ENCODE measurements at places on chromosomes 1 and 21. TPM values are rescaled to one million over a fixed set of nuclear protein-coding genes. Genes with fewer than 3 reads are reported as not detected.

- H3K4me3 ChIP-seq, result no peak overlapping the region
- H3K36me3 ChIP-seq, result no peaks in the 10 kb centered on the region
- no peaks in the 10 kb centered on the region for H3K27me3 ChIP-seq
- peaks cover 11% of the 10 kb centered on the region for H3K4me1 ChIP-seq
These were observed 35.1 kb upstream of the ETS2 start for GRCh38 chr21:38770660-38771059.

DNA sequence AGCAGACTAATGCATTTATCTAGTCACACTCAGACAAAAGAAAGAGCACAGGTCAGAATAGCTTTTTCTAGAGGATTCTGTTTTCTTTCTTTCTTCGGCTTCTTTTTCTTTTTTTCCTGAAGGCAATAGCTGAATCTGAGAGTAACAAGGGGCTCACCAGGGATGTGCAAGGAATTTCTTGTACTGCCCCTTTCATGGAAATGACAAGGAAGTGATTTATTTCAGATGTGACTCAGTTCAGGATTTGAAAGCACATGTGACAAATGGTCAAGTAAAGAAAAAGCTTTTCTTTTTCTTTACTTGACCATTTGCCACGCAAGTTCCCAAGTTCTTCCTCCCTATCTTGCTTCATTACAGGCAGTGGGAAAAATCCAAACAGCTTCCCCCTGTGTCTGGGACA lies 202.0 kb downstream of the GABPA start:
- no peak overlapping the region for H3K27ac ChIP-seq
- H3K36me3 ChIP-seq, result no peaks in the 10 kb centered on the region
- H3K4me1 ChIP-seq, result no peaks in the 10 kb centered on the region
- DNase-seq, result no peak
- no peaks in the 10 kb centered on the region for H3K27me3 ChIP-seq
- H3K4me3 ChIP-seq, result no peak overlapping the region

GRCh38 chr1:52268372-52268771 lies 97.6 kb downstream of the CC2D1B start:
- no peaks in the 10 kb centered on the region for H3K36me3 ChIP-seq
- H3K4me1 ChIP-seq, result peaks cover 12% of the 10 kb centered on the region
- H3K27ac ChIP-seq, result peak overlapping the region; percentile 46
- DNase-seq, result peak; percentile 13
- H3K27me3 ChIP-seq, result no peaks in the 10 kb centered on the region

- H3K27ac ChIP-seq, result no peak overlapping the region
- no peaks in the 10 kb centered on the region for H3K36me3 ChIP-seq
These were observed 50.9 kb downstream of the LEPR start for GRCh38 chr1:65471213-65471833.

FLG2 gene
- total RNA-seq, result not detected

ADAMTS4 gene
- 1.3 TPM for total RNA-seq

DNA sequence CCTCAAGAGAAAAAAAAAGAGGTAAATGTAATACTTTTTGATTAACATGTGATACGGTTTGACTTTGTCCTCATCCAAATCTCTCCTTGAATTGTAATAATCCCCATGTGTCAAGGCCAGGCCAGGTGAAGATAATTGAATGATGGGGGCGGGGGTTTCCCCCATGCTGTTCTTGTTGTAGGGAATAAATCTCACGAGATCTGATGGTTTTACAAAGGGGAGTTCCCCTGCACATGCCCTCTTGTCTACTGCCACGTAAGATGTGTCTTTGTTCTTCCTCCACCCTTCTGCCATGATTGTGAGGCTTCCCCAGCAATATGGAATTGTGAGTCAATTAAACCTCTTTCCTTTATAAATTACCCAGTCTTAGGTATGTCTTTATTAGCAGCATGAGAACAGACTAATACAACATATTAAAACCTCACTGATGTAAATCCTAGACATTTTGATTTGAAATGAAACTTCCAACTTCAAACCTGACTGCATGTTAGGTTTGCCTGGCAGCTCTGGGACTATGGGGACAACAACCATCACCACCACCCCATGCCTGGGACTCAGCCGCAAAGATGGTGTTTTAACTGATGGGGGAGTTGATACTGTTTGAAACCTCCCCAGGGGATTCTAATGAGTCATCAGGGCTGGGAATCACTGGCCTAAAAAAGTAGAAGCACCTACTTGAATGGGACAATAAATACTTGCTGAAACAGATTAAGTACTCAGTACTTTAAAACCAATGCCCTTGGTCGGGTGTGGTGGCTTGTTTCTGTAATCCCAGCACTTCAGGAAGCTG lies 32.8 kb upstream of the BACH1 start:
- H3K27ac ChIP-seq, result no peak overlapping the region
- H3K4me3 ChIP-seq, result no peak overlapping the region
- H3K27me3 ChIP-seq, result no peaks in the 10 kb centered on the region

- no peak for DNase-seq
- no peaks in the 10 kb centered on the region for H3K27me3 ChIP-seq
- no peak overlapping the region for H3K27ac ChIP-seq
- H3K36me3 ChIP-seq, result no peaks in the 10 kb centered on the region
- no peak overlapping the region for H3K4me3 ChIP-seq
These were observed 40.5 kb downstream of the URB2 start for GRCh38 chr1:229666585-229666984.

- H3K36me3 ChIP-seq, result no peaks in the 10 kb centered on the region
- no peak overlapping the region for H3K4me3 ChIP-seq
- H3K4me1 ChIP-seq, result peaks cover 2% of the 10 kb centered on the region
These were observed 11.4 kb upstream of the ADAR start for GRCh38 chr1:154619181-154619948.

IL12RB2 gene
- total RNA-seq, result 0.06 TPM

DNA sequence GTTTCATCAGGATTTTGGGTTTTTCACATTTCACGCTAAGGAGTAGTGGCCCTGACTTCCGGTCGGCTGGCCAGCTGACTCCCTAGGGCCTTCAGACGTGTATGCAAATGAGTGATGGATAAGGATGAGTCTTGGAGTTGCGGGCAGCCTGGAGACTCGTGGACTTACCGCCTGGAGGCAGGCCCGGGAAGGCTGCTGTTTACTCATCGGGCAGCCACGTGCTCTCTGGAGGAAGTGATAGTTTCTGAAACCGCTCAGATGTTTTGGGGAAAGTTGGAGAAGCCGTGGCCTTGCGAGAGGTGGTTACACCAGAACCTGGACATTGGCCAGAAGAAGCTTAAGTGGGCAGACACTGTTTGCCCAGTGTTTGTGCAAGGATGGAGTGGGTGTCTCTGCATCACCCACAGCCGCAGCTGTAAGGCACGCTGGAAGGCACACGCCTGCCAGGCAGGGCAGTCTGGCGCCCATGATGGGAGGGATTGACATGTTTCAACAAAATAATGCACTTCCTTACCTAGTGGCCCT lies 23.1 kb upstream of the TNFRSF1B start:
- H3K27ac ChIP-seq, result no peak overlapping the region
- H3K4me1 ChIP-seq, result peaks cover 11% of the 10 kb centered on the region
- H3K36me3 ChIP-seq, result no peaks in the 10 kb centered on the region
- no peaks in the 10 kb centered on the region for H3K27me3 ChIP-seq

LEFTY1 gene
- not detected for total RNA-seq

GRCh38 chr21:26565546-26565945 lies 7.5 kb downstream of the CYYR1 start:
- H3K4me1 ChIP-seq, result peaks cover 11% of the 10 kb centered on the region
- no peak for DNase-seq
- no peaks in the 10 kb centered on the region for H3K27me3 ChIP-seq
- no peak overlapping the region for H3K4me3 ChIP-seq

DNA sequence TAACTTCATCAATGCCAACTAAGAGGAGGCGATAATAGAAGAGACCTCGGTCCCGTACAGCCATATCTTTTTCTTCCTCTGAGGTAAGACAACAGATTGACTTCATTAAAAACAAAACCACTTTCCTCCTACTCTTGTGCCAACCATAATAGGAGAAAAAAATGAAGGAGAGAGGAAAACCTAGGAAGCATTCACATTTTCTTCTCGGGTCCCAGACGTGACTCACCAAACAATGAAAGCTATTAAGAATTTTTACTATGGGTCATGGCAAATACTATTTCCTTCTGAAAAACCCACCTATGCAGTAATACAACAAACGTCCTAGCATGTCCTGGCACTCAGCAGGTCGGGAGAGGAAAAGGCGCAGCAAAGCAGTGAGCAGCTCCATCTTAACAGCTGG lies 8.6 kb upstream of the BCL2L15 start:
- H3K4me3 ChIP-seq, result no peak overlapping the region
- H3K36me3 ChIP-seq, result no peaks in the 10 kb centered on the region
- no peaks in the 10 kb centered on the region for H3K27me3 ChIP-seq
- DNase-seq, result no peak
- H3K4me1 ChIP-seq, result no peaks in the 10 kb centered on the region

FCRL5 gene
- not detected for total RNA-seq

DNA sequence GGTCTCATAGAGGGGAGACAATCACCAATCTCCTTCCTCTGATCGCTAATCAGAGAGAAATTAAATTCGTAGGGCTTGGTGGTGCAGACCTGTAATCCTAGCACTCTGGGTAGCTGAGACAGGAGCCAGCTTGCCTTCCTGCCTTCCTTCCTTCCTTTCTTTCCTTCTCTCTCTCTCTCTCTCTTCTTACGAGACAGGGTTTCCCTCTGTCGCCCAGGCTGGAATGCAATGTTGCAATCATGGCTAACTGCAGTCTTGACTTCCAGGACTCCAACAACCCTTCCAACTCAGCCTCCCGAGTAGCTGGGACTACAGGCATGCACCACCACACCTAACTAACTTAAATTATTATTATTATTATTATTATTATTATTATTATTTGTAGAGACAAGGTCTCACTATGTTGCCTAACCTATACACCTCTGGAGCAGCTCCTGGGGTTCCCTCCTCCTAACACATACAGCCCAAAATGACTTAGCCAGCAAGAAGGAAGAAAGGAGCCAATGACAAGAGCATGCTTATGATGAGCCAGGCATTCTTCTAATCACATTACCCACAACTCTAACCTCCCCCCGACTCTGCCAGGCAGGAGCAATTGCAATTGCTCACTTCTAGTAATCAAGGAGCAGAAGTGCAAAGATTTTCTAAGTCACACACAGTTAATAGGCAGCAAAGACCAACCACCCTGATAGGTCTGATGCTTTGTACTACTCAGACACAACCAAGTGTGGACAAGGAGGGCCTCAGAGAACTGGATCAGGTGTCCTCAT lies 105.4 kb upstream of the F3 start:
- H3K27ac ChIP-seq, result no peak overlapping the region
- H3K36me3 ChIP-seq, result no peaks in the 10 kb centered on the region
- no peaks in the 10 kb centered on the region for H3K27me3 ChIP-seq
- H3K4me1 ChIP-seq, result peaks cover 5% of the 10 kb centered on the region
- H3K4me3 ChIP-seq, result no peak overlapping the region

DNA sequence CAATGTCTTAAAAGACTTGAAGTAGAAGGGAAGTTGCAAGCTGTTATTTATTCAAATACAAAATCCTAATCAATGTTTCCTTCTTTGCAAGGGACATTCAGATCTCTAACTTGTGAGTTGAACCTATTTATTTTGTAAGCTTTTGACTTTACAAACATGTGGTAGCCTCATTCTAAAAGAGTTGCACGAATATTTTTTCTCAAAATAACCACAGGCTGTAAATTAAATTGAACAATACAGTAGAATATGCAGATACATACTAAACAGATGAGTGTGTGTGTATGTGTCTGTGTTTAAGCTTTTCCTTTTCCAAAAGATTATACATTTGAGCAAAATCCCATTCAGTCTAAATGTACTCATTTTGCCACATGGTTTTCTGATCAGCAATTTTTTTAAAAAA lies 4.8 kb upstream of the DYNLT5 start:
- H3K27me3 ChIP-seq, result peaks cover 27% of the 10 kb centered on the region
- H3K4me1 ChIP-seq, result no peaks in the 10 kb centered on the region
- H3K36me3 ChIP-seq, result no peaks in the 10 kb centered on the region
- no peak overlapping the region for H3K27ac ChIP-seq
- no peak overlapping the region for H3K4me3 ChIP-seq

DNA sequence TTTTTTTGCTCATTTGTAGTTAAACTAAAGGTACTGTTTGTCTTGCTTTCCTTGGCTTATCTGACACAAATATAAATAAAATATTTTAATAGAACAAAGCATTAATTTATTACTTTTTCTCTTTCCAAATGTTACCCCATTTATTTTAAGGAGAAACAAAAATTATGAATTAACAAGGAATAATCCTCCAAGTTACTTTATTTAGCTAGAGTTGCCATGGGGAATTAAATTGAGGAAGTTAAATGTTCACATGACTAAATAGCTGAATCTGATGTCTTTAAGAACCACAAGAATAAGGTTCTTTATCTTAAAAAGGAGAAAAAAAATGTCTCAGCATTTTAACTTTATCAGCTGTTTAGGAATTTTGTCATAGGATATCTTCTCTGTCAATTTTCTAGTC lies 12.3 kb downstream of the ATG4C start:
- no peaks in the 10 kb centered on the region for H3K27me3 ChIP-seq
- DNase-seq, result no peak
- no peak overlapping the region for H3K27ac ChIP-seq
- H3K4me3 ChIP-seq, result no peak overlapping the region
- peaks cover 3% of the 10 kb centered on the region for H3K36me3 ChIP-seq

DNA sequence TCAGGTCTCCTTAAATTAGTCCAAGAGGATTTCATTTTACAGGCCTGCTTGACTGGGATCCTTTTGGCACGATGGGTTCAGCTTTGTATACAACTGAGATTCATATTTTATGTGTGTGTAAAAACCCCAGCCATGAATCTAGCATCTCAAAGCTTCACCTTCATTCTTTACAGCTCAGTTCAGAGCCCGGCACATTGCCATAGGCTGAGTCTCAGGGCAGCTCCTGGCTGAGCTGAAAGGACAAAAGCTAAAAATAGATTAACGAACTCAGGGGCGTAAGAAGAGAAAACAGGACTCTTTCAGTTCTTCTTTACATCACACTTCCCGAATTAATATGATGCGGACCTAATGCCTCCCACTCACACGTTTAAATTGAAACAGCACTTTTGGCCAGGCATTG lies 262.8 kb upstream of the PBX1 start:
- no peaks in the 10 kb centered on the region for H3K36me3 ChIP-seq
- no peaks in the 10 kb centered on the region for H3K27me3 ChIP-seq
- H3K4me3 ChIP-seq, result no peak overlapping the region
- H3K4me1 ChIP-seq, result peaks cover 13% of the 10 kb centered on the region

GRCh38 chr1:223258751-223259198 lies 105.2 kb downstream of the SUSD4 start:
- no peak for DNase-seq
- H3K4me1 ChIP-seq, result peaks cover 32% of the 10 kb centered on the region
- no peaks in the 10 kb centered on the region for H3K27me3 ChIP-seq
- H3K36me3 ChIP-seq, result no peaks in the 10 kb centered on the region

DNA sequence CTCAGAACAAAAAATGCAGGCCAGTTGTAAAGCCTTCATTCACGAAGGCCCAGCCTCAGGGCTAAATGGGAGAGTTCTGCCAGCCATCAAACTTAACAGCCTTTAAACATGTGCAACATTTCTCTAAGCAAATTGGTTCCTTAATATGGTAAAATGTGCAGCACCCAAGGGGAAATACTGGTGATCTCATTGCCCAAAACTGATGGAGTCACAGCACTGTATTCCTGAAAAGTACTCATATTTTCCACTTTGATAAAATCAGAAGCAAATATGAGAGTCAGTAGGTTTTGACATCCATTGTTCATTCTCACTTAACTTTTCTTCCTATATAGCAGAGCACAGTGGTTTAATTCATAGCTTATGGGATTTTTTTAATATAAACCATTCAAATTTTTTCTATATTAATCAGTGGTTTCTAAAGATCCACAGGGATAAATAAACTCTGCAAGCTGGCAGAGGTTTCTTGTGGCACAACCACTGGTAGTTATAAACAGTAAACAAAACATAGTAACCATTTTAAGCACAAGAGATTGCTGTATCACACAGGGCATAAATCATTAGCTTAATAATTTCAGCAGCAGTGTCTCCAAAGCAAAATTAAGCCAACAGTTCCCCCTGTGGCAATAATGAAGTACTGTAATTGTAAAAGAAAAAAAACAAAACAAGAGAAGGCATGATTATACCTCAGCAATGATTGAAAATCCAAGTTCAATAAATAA lies 106.9 kb upstream of the LYPLAL1 start:
- no peaks in the 10 kb centered on the region for H3K4me1 ChIP-seq
- H3K4me3 ChIP-seq, result no peak overlapping the region
- DNase-seq, result no peak
